ENCODE measurements at places on chromosomes 5 and 9.

DNA sequence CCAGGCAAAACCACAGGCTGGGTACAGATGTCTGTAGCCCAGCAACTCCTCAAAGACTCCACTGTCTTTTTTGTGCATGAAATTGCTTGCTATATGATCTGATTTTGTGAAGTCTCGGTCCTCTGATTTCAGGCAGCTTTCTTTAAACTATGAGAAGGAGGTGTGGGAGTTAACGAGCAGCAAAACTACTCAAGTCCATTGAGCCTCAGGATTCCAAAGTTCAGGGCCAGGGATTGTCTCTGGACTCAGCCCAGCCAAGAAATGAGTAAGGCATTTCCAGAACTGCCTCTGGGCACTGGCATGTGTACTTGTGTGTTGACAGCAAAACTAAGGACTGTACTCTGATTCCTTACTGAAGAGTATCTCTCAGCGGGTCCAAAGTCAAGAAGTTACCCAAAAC is 53.4 kb upstream of the GLIS3 start:
- DNase-seq, result no peak

DNA sequence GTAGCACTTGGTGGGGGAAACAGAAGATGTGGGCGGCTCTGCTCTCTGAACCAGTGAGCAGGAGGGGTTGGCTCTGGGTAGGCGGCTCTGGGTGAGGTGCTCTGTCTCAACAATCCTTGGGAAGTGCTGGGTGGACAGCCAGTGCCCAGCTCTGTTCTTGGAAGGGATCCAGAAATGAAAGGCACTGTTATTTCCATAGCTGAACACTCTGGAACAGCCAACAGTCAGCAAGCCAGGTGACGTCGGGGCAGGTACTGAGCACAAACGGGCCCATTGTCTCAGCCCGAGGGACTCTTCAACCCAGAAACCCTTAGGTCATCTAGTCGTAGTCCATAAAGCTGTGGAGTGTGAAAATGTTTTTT is 36.3 kb downstream of the OLFM1 start:
- no peak for DNase-seq

DNA sequence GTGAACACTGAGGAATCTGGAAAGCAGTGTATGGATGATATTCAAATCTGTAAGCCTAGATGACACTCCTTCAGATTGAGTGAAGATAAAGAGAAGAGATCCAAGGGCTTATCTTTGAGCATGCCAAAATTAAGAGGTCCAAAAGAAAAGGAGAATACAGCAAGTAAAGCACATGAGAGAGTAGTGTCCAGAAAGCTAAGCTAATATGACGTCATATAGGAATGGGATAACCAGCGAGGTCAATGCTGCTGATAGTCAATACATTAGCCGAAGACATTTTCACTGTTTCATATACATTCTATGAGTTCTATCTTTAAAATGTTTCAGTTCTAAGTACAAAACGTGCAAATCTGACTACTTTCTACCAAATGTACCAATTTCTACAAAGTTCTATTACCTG is 975.8 kb downstream of the TLE4 start:
- no peak for DNase-seq

DNA sequence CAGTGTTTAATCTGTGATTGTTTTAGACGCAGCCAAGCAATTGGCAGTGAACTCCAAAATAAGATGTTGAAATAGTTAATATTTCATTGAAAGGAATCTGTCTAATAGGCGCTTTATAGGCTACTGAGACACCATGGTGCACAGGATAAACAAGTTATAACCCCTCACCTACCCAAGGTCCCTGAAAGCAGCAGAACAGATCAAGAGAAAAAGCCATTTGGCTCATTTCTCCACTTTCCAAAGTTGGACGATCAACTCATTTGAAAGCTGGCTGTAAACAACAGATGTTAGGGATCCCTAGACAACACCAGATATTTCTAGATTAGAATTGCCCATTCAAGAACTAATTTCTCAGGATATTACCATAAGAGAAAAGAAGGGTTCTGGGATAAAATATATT is 4.9 kb downstream of the PUM3 start:
- DNase-seq, result no peak

DNA sequence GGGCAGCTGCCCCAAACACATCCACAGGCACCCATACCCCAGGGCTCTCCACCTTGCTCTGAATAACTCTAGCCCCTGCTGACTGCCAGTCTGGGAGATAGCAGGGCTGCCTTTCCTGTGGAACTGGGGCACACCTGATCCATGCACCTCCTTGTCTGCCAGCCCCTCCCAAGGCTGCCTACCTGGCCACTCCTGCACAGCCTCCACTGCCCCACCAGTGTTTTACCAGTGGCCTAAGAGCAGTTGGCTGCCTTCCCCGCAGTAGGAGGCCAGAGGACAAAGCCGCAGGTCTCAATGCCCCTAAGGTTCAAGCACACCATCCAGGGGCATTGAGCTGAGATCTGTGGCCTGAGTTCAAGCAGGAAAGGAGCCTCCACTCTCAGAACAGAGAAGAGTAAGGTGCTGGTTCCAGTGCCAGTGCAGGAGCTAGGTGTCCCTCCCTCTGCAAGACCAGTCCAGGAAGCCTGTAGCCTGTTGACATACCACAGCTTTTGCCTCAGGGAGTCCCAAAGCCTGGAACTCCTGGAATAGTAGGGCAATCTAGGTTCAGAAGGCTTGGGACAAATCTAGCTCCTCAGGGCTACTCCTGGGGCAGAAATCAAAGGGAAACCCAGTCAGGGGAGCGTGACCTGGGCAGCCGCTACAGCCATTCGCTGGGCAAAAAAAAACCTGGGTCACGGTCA is 514.5 kb upstream of the PTGER4 start:
- no peak for DNase-seq

- peak; percentile 58 for DNase-seq
Observed at GRCh38 chr5:73447530-73448462, 781 bp downstream of the FOXD1 start.

DNA sequence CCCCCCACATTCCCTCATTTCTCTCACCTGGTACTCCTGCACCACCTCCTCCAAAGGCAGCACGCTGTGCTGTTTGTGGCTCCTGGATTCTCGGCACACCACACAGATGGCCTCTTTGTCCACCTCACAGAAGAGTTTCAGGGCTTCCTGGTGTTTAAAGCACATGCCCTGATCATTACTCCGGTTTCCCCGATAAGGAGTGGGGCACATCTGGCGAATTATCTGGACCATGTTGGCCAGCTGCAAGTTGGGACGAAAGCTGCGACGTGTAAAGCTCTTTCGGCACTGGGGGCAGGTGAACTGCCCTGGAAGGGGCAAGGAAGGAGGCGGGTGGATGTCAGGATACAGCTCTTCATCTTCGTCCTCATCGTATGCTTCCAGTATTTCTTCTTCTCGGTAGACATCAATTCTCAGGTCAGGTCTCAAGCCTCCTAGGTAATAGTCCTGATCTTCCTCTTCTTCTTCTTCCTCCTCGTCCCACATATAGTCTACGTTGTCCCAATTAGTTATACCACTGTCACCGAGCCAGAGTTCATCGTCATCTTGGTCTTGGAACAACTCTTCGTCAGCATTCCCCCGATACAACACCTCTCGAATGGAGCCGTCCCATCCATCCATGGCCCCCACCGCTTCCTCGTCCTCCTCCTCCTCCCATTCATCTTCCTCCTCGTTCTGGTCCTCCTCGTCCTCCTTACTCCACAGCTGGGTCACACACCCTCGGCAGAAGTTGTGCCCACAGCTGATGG is 796 bp downstream of the TRIM52 start:
- DNase-seq, result no peak

- DNase-seq, result no peak
Observed at GRCh38 chr5:133939668-133940067, 28.8 kb downstream of the C5orf15 start.

DNA sequence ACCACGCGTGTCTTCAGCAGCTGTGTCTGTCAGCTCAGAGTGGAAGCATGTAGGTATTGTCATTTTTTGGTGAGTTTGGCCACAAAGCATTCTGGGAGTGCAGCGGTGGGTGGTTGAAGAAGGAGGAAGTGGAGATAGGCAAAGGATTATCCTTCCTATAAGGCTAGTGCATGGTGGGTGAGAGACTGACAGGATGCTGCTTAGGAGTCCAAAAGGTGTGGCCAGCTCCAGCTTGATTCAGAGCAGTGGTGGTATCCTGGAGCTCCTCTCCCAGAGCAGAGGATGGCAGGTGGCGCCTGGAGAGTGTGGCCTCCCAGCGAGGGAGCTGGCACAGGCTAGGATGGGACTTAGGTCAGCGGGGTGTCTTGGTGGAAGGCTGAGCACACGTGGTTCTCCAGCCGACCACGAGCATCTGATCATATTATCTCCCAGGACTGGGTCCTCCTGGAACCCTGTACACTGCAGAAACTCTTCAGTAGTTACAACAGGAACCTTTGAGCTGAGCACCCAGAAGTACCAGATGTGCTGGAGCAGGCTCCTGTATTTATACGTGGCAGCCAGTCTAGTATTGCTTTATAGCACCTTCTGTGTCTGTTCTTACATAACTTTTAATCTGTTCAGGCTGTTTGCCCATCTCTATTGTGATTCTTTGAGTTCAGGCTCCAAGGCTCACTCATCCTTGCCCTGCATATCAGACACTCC is 29.6 kb downstream of the MAML1 start:
- peak; percentile 23 for DNase-seq

DNA sequence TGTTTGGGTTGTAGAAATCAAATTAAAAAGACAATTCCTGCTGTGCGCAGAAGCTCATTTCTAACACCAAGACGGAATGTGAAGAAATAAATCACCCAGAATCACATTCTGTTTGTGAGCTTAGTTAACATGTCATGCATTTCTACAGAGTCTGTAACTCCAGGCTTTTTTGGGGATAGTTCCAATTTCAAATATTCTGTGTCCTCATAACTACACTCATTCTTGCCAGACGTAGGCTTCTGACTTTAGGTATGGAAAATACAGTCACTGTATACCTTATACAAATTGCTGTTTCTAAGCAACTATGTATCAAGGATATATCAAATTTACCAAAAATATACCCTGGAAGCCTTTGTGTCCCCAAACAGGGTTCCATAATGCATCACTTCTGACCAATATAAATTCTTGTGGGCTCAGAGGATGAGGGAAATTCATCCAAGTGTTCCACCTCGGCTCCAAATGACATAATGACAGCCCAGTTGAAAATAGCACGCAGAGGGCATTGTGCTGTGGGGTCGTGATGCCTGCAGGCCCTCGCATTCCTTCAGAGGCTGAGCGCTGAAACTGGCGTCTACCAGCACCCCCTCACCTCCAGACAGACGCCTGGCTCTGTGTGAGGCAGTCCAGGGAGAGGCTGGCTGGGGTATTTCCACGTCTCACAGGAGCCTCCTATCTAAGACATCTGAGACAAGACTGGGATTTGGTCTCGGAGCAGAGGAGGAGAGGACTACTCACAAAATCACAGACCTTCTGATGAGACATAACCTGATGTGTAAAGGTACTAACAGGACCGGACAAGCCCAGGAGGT is 79.8 kb downstream of the KLF4 start:
- no peak for DNase-seq

GRCh38 chr5:10733426-10733825 is 27.6 kb downstream of the DAP start:
- DNase-seq, result no peak

GRCh38 chr5:128637031-128637430 is 99.0 kb upstream of the FBN2 start:
- peak; percentile 95 for DNase-seq

DNA sequence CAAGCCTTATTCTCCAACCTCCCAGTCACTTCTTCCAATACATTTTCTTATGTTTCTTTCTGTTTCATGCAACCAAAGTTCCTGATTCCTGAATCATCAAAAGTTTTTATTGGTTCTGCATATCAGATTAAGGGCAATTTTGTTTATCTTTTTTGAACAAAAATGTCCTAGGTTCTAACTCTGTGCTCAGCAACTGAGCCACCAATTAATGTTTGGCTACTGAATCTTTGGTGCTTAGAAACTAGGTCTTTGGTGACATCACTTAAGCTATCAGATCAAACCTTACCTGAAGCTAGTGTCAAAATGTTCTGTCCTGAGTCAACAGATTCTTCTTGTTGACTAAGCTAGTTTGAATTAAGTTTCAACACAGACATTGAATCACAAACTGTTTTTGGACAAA is 56.1 kb downstream of the FGF18 start:
- DNase-seq, result peak; percentile 14

- no peak for DNase-seq
Observed at GRCh38 chr5:83417884-83418283, 53.7 kb upstream of the VCAN start.

GRCh38 chr9:131731237-131731636 is 8.6 kb downstream of the RAPGEF1 start:
- peak; percentile 42 for DNase-seq

- no peak for DNase-seq
Observed at GRCh38 chr5:140795259-140795641, 598 bp downstream of the PCDHA2 start.

DNA sequence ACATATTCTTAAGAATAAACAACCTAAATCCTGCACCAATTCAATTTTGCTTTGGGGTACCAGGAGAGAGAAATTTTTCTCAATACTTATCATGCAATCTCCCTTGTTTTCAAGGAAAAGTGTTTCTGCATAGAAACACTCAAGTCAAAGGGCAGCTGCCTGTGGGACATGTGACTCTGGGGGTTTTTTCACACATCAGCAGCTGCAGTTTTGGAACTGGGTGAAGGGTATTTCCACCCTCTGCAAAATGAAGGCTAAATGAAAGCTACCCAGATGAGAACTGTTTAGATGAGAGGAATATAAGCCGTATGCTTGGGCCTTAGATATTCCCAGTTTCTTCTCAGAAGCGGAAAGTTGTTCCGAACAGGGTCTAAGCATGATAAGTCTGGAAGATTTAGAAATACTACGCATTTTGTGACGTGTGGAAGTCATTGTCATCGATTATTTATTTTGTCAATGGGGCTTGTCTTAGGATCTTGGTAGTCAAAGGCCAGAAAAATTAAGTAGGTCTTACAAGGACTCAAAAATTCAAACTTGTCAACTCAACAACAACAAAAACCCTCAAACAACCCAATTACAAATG is 64.3 kb upstream of the BOD1 start:
- DNase-seq, result no peak

DNA sequence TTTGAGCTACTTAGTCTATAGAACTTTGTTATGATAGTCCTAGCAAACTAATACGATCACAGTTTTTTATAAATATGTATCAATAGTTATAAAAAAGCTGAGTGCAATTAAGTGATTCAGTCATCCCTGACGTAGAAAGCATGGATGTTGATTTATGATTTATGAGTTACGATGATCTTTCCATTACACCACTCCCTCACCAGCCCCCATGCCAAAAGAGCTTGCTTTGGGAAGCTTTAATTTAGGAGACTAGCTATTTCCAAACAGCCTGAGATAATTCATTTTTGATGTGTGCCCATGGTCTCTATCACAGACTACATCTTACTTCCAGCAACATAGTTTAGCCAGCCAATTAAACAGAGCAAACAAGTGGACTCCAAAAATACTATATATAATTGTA is 256.8 kb downstream of the GABRG2 start:
- DNase-seq, result no peak

DNA sequence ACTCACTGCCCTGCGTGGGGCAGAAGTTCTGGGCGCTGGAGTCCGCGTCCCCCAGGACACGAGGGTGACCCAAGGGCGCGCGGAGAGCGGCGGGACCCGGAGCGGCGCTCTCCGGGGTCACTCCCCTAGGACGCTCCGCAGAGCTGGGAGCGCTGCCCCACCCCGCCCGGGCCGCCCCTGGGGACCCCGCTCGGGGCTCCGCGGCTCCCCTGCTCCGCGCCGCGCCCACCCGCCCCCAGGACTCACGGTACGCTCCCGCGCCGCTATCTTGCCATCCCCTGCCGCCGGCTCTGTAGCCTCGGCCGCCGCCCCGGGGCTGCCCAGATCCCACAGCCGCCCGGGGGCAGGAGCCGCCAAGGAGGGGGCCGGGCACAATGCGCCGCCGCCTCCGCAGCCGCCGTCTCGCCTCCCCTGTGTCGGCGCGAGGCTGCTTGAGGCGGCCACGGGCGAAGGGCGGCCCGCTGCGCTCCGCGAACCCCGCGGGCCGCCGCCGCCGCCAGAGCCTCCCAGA is 303 bp downstream of the LIFR start:
- no peak for DNase-seq

- DNase-seq, result no peak
Observed at GRCh38 chr5:58985759-58986158, 402.9 kb downstream of the RAB3C start.

Data from fibroblast of mammary gland (primary cell).